ENCODE measurements at places on chromosomes 7 and 10.

GRCh38 chr7:105132835-105133234 is 118.8 kb downstream of the KMT2E start:
- DNase-seq = no peak

DNA sequence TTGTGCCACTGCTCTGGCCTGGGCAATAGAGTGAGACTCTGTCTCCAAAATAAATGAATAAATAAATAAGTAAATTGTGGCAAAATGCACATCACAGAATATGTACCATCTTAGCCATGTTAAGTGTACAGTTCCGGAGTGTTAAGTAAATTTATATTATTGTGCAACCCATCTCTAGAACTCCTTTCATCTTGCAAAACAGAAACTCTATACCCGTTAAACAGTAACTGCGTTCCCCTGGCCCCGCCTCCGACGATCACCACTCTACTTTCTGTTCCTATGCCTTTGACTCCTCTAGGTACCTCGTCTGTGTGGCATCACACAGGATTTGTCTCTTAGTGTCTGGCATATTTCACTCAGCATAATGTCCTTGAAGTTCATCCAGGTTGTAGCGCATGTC is 356.4 kb upstream of the FOXK1 start:
- DNase-seq = no peak

- DNase-seq = no peak
These were observed 33.7 kb downstream of the R3HCC1L start for GRCh38 chr10:98168147-98168546.

GRCh38 chr10:47364366-47364765 is 16.2 kb downstream of the RBP3 start:
- DNase-seq = no peak

- no peak for DNase-seq
These were observed 321.6 kb upstream of the PHYHIPL start for GRCh38 chr10:58854811-58855210.

DNA sequence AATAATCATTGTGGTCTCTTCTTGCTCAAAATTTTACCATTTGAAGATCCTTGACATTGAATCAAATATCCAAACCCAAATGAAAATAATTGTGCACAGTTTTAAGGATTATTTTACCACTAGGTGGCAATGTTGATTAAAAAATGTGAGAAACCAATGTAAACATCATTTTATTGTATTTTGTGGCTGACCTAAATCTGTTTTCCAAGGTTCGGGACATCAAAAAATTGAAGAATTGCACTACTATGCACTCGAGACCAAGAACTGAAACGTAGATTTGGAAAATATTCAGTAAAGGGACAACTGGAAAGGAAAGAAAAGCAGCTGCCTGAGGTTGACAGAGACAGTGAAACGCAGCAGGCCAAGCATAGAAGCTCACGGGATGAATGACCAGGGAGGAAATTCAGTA is 259.3 kb downstream of the SNX13 start:
- peak; percentile 21 for DNase-seq

GRCh38 chr7:27095050-27095896 is 527 bp downstream of the HOXA1 start:
- no peak for DNase-seq

DNA sequence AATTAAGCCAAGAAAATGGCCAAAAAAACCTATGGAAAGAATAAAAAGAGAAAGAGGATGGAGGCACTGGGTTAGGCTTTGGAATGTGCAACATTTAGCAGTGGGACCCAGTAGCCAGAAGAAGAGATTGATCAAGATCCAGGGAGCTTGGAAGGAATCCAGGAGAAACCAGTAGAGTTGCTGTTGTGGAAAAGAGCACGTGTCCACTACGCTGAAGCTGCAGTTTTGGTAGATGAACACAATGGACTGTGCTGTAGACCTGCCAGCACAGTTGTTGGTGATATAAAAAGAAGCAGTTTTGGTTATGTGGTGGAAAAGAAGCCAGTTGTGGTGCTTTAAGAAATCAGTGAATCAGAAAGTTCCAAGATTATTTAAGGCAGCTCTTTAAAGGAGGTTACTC is 802.2 kb upstream of the POM121L12 start:
- no peak for DNase-seq

DNA sequence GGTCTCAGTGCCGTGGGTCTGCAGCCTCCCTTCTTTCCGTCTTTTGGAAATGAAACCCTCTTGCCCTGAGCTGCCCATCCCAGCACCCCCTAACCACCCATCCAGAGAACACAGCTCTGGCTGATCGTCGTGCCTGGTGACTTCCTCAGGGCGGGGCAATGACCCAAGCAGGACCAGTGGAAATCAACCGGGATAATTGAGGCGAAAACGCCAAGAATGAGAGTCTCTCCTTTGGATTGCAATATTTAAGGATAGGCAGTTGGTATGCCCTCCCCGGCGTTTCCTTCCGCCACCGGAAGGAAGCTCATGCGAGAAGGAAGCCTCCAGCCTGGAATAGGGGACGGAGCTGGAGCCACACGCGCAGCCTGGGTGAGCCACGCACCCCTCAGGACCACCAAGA is 73.7 kb upstream of the PFKP start:
- DNase-seq = no peak

DNA sequence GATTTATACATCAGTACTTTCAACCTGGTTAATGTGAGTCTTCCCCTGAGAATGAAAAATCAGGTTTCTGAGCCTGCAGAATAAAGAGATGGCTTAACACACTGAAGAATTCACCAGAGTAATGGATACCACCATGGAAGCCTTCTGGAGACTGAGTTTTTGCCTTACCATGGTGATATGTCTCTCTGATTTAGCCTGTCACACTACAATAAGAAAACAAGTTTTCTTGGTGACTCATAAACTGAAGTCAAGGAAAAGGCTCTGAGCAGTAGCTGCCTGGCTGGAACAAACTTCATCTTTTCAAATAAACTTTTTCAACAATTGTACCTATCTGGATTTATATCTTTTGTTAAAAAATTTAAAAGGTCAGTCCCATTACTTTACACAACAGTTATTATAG is 229.0 kb downstream of the PRPF18 start:
- no peak for DNase-seq

DNA sequence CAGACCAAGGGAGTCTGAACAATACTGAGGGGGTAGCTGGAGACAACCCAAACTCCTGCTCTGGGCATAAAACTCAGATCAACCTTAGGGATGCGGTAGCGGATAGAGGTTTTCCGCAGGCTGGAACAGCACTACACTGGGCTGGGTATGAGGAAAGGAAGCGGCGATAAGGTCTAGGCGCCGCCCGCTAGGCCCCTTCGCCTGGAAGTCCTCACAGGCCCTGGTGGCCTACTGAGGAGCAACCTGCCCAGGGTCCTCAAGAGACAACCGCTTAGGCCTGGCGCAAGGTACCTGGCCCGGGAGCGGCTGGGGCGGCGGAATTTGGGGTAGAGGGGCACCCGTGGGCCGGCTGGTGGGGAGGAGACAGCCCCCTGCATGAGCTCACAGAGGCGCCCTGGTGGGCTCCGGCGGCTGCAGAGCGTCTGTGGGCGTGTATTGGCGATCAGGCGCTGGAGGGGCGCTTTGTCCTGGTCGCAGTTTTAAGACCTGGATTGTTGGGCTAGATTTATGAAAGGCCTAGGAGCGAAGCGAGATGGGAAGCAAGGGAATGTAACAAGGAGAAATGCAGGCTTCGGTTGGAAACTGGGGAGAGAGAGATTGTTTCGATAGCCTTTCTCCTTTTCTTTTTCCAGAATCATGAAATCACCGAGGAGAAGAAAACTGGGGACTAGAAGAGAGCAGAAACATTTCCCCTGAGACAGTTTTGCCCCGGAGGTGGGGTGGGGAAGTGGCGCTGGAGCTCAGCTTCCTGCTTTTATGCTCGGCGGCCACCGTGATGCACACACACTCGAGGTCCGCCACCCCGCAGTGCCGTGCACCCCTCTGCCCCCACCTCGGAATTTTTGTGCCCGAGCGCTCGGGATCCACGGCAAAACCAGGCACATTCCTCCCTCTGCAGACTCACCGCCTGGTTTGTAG is 2.4 kb upstream of the NKX2-3 start:
- DNase-seq = no peak

- no peak for DNase-seq
These were observed 59.1 kb upstream of the ZNF32 start for GRCh38 chr10:43707770-43708169.

DNA sequence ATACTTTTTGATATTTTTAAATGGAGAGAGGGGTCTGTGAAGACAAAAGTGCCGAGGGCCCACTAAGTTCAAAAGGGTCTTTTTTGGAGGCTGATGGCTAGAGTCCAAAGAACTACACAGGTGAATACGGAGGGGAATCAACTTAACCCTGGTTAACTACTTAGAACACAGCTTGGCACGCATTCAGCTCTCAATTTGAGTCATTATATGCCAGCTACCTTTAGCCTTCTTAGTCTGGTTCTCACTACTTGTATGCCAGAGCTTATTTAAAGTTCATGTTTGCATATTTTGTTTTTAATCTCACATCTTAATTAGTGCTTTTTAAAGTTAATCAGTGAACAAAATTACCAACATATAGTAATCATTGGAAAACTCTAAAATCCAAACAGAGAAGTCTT is 80.8 kb downstream of the VWDE start:
- DNase-seq = peak; percentile 12

DNA sequence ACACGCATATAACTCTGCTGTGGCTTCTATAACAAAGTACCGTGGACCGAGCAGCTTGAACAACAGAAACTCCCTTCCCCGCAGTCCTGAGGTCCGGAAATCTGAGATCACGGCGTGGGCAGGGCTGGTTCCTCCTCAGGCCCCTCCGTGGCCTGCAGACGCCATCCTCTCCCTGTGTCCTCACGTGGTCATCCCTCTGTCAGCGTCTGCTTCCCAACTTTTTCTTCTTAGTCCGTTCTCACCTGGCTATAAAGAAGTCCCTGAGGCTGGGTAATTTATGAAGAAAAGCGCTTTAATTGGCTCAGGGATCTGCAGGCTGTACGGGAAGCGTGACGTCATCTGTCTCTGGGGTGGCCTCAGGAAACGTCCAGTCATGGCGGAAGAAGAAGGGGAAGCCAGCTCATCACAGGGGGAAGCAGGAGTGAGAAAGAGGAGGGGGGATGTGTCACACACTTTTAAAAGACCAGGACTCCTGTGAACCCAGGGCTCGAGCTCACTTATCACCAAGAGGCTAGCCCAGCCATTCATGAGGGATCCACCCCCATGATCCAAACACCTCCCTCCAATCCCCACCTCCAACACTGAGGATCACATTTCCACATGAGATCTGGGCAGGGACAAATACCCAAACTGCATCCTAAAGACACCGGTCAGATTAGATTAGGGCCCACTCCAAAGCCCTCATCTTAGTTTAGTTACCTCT is 91.2 kb upstream of the INSIG1 start:
- no peak for DNase-seq

GRCh38 chr7:34837801-34838201 is 179.8 kb downstream of the NPSR1 start:
- DNase-seq = no peak

GRCh38 chr7:102912742-102913141 is at the start of gene LRRC17:
LRRC17 (plus strand) TSS chr7:102913000; CDS start chr7:102933914, 20,914 bp downstream.
- DNase-seq = peak; percentile 58

DNA sequence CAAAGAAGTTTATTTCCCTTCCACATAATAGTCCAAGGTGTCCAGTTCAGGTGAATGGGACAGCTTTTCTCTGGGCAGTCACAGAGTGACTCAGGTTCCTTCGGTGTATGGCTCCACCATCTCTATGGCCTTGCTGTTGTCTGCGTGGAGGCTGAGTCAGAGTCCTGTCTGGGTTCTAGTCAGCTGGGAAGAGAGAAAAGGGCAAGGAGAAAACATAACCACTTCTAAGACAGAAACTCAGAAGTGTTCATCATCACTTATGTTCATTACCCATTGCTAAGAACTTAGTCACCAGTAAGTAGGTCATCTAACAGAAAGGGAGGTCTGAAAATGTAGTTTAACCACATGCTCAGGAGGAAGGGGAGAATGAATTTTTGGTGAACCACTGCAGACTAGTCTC is 32.4 kb upstream of the CCDC7 start:
- no peak for DNase-seq

GRCh38 chr7:117116211-117116610 is 162.9 kb downstream of the ST7 start:
- no peak for DNase-seq

- DNase-seq = peak; percentile 35
These were observed 28.4 kb downstream of the TMEM130 start for GRCh38 chr7:98841179-98841997.

- peak; percentile 38 for DNase-seq
These were observed 122.5 kb downstream of the C1GALT1 start for GRCh38 chr7:7304705-7305450.

GRCh38 chr10:63168821-63169462 is 35.8 kb downstream of the NRBF2 start:
- no peak for DNase-seq

DNA sequence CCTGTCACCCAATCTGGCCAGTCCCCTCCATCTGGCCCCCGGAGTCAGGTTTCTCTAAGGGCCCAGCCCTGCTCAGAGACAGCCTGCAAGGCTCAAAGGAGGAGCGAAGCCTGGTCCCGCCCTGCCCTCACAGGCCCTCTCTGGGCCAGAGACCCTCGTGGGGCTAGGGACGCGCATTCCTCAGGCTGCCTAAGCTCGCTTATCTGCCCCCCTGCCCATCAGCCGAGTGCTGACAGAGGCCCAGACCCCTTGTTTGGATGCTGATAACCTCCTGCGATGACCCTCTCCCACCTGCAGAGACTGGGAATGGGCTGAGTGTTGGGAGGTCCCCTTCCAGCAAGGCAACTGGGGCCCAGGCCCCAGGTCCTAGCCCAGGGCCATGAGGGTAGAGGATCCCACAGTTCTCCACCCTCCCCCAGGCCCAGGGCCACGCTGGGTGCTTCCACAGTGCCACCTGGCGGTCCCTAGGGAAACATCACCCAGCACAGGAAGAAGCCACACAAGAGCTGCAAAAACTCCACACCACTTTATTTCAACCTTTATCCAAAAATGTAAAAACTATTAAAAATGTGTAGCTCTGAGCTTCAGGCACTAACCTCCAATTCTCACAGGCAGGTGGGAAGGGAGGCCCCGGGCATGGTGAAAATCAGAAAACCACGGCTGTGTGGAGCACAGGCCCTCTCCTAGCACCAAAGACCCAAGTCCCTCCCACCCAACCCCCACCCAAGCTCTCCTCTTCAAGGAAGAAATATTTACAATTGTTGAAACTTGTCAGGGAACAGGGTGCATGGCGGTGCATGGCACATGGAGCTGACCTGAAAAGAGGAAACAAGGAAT is 2.2 kb downstream of the NPM3 start:
- DNase-seq = peak; percentile 8

- DNase-seq = no peak
These were observed 22.7 kb upstream of the ZNF800 start for GRCh38 chr7:127415060-127415742.

DNA sequence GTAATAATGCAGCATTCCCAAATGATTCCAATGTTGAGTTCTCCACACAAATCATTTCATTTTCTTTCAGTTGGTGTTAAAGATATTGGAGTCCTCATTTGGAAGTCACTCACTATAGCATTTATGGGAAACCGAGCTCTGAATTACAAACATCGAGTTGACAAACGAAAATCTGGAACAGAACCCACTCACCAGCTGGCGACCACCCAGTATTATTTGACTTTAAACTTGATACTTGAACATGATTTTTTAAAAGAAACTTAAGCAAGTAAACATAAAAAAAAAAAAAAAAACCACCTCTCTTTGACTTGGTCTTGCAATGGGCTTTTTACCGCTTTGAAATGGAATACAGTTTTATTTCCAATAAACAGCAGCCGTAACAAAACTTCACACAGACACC is 576.6 kb upstream of the C7orf33 start:
- DNase-seq = no peak
